ENCODE measurements at places on chromosomes 1 and 21.

- no peak for DNase-seq
Measured at GRCh38 chr1:182996816-182997215, 26.4 kb upstream of the LAMC1 start.

GRCh38 chr1:12597792-12598191 is 20.2 kb downstream of the DHRS3 start:
- no peak for DNase-seq

- no peak for DNase-seq
Measured at GRCh38 chr21:32768530-32768929, 3.0 kb downstream of the PAXBP1 start.

DNA sequence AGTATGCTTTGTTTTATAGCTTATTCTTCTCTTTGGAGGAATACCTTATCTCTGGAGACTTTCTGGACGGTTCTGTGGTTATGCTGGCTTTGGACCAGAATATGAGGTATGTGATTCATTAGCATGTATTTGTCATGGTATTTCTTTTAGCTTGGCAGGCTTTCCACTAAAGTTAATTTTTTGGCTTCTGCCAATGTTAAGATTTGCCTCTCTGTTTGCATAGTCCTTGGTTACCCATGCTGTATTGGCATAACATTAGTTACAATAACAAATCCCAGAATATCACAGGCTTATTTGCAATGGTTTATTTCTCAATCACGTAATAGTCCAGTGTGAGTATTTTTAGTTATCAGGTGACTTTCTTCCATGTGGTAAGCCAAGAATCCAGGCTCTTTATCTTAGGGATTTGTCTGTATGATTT is 9.7 kb downstream of the ZMPSTE24 start:
- DNase-seq, result peak; percentile 74

GRCh38 chr1:101431956-101432510 is 195.2 kb downstream of the S1PR1 start:
- no peak for DNase-seq

- peak; percentile 57 for DNase-seq
Measured at GRCh38 chr1:204151552-204152309, at the start of gene ETNK2. Gene ETNK2, minus strand, starts transcription at chr1:204152044. Its CDS starts 192 bp downstream, at chr1:204151852.

DNA sequence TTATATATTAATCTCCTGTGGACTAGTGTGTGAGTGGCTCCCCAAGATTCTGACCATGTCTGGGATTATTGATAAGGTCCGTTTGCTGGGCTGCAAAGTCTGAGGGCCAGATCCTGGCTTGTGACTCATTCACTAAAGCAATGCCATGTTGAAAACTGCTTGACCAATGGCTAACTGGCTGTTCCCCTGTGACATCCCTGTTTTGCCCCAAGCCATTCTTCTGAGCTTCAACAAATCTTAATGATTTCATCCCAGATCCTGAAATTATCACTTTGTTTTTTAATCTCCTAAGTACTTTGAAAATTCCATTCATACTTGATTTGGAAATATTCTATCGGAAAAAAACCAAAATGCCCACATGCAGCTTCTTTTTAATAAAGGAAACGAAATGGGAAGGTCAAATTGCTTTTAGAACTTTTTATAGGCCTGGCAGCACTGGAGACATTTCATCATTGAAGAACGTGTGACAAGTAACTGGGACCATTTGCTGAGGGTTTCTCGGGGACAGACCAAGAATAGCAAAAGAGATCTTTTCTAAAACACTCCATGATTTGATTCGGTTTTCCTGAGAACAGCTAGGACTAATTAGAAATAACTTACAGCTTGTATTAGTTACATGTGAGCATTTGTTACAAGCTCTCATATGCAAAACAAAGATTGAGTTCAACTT is 121.3 kb downstream of the TGFB2 start:
- no peak for DNase-seq

DNA sequence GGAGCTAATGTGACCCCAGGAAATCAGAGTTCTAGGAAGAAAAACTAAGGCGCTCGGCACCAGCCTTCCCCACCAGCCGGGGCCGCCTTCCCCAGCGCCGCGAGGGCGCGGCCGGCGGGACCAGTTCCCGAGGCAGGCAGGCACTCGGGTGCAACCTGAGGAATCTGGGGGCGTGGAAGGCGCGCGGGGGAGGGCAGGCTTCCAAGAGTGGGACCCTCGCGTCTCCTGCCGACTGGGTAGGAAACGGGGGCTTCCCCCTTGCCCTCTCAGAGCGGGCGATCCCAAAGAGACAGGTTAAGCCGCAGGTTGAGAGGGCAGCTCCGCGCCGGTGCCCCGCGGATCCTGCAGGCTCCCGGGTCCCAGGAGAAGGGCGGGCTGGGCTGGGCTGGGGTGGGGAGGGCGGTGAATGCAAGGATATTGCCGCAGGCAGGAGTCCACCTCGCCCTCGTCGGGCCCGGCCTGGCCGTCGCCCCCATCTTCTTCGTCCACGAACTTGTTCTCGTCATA is 431 bp downstream of the ARPC5 start:
- no peak for DNase-seq

- DNase-seq, result peak; percentile 72
Measured at GRCh38 chr1:202623075-202623474, 87.2 kb downstream of the SYT2 start.

DNA sequence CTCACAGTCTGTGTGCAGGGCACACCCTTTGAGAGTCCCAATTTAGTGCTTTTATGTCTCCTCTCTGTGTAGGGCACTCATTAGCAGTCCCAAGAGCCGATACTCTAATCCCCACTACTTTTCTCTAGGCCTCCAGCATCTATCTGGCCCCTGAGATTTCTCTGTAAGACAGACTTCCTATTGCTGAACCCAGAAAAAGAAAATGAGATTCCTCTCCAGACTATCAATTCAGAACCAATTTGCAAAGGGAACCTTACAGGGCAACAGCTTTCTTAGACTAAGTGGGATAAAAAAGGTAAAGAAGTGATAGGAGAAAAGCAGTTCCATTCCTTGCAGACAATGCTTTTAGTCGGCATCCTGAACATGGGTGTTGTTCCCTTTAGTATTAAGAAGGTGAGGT is 172.2 kb downstream of the EDEM3 start:
- DNase-seq, result no peak

DNA sequence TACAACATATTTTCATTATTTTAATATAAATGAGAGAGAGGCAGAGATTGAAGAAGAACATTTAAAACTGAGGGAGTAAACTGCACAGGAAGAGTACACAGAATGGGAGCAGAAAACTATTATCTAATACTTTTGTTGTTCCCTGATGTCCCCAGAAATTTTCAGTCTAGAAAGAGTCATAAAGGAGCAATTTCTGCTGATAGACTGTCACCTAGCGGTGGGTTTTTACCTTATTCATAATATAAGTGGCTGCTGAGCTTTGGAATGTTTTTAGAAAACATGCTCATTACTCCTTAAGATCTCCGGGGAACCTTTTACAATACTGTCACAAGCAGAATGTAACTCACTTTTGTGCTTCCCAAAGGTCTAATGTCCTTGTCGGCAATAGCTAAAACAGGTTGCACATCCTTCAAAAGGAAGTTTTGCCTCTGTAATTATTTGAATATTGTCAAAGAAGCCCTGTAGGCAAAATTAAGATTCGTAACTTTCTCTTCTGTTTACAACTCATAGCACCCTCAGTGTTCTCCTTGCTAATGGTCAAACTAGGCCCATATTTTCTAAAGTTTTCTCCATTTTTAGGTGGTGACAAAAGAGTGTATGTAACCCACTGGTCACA is 4.9 kb upstream of the NPL start:
- peak; percentile 61 for DNase-seq

DNA sequence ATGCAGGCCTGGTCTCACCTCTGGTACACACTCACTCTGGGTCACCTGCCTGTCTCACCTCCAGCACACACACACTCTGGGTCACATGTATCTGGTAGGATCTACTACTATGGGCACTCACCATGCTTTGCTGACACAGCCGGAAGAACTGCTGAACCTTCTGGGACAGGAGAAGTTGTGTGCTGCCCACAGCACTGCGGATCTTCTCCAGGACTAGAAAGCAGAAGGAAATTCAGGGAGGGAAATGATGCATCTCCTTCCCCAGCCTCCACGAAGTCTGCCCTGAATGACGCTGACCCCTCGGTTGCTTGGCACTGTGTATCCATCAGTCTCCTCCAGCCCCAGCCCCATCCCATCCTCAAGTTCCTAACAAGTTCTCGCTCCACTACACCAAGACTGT is 7.9 kb upstream of the SMIM12 start:
- DNase-seq, result no peak

DNA sequence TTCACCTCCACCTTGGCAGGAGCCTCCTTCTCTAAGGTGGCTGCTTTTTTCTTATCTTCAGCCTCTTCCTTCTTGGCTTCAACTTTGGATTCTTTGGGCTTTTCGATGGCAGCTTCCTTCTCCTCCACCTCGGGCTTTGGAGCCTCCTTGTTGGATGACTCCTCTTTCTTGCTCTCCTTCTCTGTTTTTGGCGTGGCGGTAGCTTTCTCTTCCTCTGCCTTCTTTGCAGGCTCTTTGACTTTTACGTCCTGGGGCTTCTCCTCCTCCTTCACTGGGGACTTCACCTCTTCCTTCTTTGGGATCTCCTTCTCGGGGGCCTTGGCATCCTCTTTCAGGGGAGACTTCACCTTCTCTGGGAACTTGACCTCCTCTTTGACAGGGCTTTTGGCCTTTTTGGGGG is 13.9 kb upstream of the CD2 start:
- DNase-seq, result no peak

DNA sequence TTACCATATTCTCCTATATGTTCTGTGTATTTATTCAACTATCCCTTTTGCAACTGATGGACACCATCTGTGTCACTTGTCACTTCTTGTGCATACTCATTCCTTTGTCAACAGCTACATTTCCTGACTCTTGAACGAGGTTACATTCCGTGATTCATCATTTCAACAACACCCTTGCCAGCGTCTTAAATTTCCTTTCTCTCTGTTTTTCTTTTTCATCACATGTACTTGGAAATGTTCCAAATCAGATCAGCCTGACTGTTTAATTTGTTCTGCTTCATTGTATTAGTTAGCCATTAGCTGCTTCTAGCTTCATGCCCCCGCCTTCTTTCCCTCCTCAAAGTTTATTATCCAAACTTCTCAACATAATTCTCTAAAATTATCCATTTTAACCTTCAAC is 173.0 kb downstream of the ADGRL4 start:
- DNase-seq, result peak; percentile 64

- no peak for DNase-seq
Measured at GRCh38 chr21:34998176-34998575, 50.9 kb downstream of the RUNX1 start.

GRCh38 chr1:186700722-186701121 is 20.5 kb upstream of the PTGS2 start:
- no peak for DNase-seq

DNA sequence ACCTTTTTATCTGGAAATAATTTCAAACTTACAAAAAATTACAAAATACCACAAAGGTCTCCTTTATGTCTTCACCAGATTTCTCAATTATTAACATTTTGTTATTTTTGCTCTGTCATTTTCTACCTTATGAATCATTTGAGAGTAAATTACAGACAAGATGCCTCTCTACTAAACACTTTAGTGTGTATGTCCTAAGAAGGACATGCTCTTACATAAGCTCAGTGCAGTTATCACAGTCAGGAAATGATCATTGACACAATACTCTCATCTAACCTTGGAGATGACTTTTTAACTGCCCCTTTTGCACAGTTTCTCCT is 378.9 kb upstream of the RUNX1 start:
- DNase-seq, result peak; percentile 36

- no peak for DNase-seq
Measured at GRCh38 chr1:158100498-158100897, 80.2 kb upstream of the CD1D start.

- no peak for DNase-seq
Measured at GRCh38 chr1:236768601-236769000, 26.5 kb upstream of the MTR start.

- DNase-seq, result no peak
Measured at GRCh38 chr1:43636006-43636641, 13.8 kb upstream of the KDM4A start.

GRCh38 chr1:216379441-216379840 is 43.8 kb downstream of the USH2A start:
- DNase-seq, result no peak

GRCh38 chr1:111938123-111938522 is 51.3 kb downstream of the KCND3 start:
- no peak for DNase-seq

DNA sequence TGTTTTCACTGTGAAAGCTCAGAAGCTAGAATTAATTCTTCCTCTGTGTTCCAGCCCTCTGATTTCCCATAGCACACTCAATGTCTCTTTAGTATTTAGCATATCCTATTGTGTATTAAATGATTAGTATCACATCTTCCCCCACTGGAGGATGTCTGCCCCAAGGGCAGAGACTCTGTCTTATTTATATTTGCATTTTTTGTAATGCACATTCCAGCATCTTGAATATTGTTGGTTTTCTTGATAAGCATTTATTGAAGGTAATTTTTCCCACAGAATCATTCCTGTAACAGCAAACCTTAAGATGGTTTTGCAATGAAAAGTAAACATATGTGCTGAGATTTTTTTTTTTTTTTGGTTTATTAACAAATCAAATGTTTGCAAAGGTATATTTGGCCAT is 34.1 kb downstream of the CENPF start:
- no peak for DNase-seq

DNA sequence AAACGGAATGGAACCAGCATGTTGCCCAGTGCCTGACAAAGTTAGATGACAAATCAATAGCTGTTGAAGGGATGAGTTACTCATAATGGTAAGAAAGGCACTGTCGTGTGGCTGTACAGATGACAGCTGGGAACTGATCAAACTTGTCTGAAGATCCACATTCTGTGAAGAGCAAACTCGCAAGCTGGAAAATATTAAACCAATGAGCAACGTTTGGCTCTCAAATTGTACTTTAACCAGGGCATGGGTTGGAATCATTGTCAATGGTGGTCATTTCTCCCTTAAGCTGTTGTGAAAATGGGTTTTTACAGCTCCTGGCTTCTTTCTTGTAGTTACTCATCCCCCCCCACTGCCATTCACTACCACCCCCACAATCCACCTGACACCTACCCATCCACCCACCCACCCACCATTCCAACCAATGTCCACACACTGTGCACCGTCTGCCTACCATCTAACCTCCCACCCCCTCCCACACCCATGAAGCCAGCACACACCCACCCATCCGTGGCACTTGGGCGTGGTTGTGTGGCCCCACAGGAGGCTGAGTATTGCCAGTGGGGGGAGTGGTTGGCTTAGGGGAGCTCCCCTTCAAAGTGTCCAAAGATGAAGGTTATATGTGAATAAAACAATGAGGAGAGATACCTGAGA is 46.7 kb downstream of the CLDN14 start:
- no peak for DNase-seq

- DNase-seq, result no peak
Measured at GRCh38 chr1:110113551-110113950, 1.3 kb downstream of the UBL4B start.

- no peak for DNase-seq
Measured at GRCh38 chr1:25805863-25806225, 5.9 kb downstream of the SELENON start.
